Astrocyte (in vitro differentiated cells and primary cell): ENCODE measurements at places on chromosomes 3 and 15.

DNA sequence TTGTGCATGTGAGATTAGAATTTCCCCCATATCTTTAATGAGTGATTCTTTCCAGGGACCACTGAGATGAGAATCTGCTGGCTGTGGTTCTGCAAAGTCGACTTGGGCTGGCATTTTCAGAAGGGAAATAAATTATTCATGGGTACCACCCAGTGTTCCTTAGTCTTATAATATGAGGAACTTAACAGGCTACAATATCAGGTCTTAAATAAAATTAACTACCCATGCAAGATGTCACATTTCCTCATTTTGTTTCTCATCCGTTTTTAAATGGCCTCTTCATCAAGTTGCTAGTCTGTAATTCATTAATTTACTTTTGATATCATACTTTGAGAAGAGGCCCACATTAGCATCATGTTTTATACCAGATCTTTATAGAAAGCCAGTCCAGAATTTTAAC is 58.3 kb upstream of the SKOR1 start:
- H3K36me3 ChIP-seq: no peaks in the 10 kb centered on the region
- no peaks in the 10 kb centered on the region for H3K4me1 ChIP-seq
- no peak for DNase-seq
- H3K27ac ChIP-seq: no peak overlapping the region
- H3K27me3 ChIP-seq: no peaks in the 10 kb centered on the region

GRCh38 chr3:76039431-76039830 is 254.1 kb upstream of the ZNF717 start:
- no peak overlapping the region for H3K27ac ChIP-seq
- peak; percentile 54 for DNase-seq
- no peaks in the 10 kb centered on the region for H3K36me3 ChIP-seq
- H3K4me1 ChIP-seq: peaks cover 10% of the 10 kb centered on the region
- H3K4me3 ChIP-seq: no peak overlapping the region

GRCh38 chr3:174342941-174343501 is 516.1 kb upstream of the NAALADL2 start:
- no peaks in the 10 kb centered on the region for H3K27me3 ChIP-seq
- H3K27ac ChIP-seq: no peak overlapping the region
- peak; percentile 58 for DNase-seq
- no peaks in the 10 kb centered on the region for H3K4me1 ChIP-seq
- no peaks in the 10 kb centered on the region for H3K36me3 ChIP-seq

DNA sequence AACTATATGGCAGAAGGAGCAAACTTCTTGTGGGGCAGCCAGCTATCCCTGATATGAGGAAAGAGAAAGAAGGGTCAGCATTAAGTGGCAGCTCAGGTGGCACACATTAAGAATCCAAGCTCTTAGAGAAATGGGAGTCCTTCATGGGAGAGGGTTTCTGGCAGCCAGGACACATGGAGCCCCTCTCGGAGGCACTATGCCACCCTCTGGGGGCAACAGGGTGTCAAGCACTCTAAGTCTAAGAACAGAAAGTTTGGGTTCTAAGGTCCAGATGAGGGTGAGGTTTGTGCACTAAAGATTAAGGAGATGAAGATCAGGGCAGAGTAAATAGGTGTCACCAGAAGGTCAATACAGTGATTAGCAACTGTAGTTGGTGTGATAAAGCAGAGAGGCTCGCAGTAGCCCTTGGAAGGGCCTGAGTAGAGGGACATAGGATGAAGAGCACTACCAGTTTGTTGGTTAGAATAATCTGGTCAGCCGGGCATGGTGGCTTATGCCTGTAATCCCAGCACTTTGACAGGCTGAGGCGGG is 89.3 kb downstream of the ST6GAL1 start:
- H3K4me1 ChIP-seq: no peaks in the 10 kb centered on the region
- H3K36me3 ChIP-seq: no peaks in the 10 kb centered on the region
- no peak overlapping the region for H3K4me3 ChIP-seq

DNA sequence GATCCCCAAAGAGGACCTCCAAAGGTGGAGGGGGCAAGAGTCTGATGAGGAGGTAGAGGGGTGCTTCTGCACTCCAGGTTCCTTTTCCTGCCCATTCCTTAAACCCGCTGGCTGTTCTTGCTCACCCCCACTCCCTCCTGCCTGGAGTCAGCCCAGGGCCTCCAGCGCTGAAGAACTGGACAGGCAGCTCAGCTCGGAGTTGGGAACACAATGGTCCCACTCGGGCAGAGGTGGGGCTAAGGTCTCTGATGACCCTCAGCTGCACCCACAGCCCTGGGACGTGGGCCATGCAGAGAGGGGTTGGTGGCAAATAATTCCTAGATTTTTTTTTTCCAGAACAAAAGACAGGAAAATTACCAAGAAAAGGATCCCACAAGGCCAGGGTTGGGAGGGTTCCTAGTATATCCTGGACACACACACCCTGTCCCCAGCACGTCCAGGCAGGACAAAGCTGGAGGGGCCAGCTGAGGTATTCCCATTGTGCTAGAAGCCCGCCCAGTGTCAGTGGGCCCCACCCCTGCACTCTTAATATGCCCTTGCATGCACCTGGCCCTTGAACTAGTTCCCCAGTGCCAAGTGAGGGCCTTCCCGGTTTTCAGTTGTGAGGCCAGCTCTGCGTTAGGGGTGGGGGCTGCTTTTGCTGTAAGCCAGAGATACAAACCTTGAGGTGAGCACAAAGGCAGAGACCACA is 22.1 kb upstream of the IP6K2 start:
- H3K4me3 ChIP-seq: no peak overlapping the region
- no peaks in the 10 kb centered on the region for H3K36me3 ChIP-seq
- peaks cover 6% of the 10 kb centered on the region for H3K4me1 ChIP-seq

GRCh38 chr3:16907243-16907642 is 22.5 kb downstream of the PLCL2 start:
- H3K4me1 ChIP-seq: peaks cover 15% of the 10 kb centered on the region
- H3K4me3 ChIP-seq: no peak overlapping the region
- no peak overlapping the region for H3K27ac ChIP-seq
- H3K36me3 ChIP-seq: no peaks in the 10 kb centered on the region
- H3K27me3 ChIP-seq: no peaks in the 10 kb centered on the region
- DNase-seq: peak; percentile 47

DNA sequence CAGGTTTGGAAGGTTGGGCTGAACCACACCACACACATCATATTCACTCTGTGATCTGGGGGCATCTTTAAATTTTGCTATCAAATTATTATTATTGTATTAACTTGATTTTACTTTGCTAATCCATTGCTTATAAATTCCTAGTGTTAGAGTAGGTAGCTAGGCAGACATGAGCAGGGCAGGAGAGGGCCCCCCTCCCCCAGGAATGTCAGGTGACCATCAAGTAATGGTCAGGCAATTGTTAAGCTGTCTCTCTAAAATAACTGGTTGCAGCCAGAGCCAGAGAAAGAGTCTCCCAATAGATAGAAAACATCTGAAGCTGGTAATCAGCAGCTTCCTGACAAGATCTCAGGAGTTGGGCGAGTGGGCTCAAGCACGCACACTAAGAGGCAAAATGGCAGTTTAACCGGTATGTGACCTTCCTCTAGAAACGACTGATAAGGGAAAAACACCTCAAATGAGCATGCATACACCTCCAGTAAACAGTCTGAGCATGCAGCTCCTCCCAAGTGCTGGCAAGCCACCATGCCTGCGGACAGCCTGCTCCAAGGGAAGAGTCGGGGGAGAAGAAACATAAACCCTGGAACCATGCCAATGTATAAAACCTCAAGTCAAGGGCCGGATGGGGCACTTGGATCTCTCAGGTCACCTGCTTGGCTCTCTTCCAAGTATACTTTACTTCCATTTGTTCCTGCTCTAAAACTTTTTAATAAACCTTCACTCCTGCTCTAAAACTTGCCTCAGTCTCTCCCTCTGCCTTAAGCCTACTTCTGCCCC is 3.1 kb upstream of the CXCR6 start:
- H3K4me3 ChIP-seq: no peak overlapping the region
- no peak overlapping the region for H3K27ac ChIP-seq
- H3K4me1 ChIP-seq: peaks cover 4% of the 10 kb centered on the region
- H3K36me3 ChIP-seq: no peaks in the 10 kb centered on the region
- H3K27me3 ChIP-seq: no peaks in the 10 kb centered on the region

GRCh38 chr3:120274739-120275167 is 10.3 kb downstream of the GPR156 start:
- H3K27me3 ChIP-seq: no peaks in the 10 kb centered on the region
- no peak overlapping the region for H3K27ac ChIP-seq
- H3K4me3 ChIP-seq: no peak overlapping the region
- peak; percentile 30 for DNase-seq
- no peaks in the 10 kb centered on the region for H3K36me3 ChIP-seq
